HFFc6 (cell line): ENCODE measurements at places on chromosomes 13 and 19. TPM values are rescaled to one million over a fixed set of nuclear protein-coding genes. Genes with fewer than 3 reads are reported as not detected.

DNA sequence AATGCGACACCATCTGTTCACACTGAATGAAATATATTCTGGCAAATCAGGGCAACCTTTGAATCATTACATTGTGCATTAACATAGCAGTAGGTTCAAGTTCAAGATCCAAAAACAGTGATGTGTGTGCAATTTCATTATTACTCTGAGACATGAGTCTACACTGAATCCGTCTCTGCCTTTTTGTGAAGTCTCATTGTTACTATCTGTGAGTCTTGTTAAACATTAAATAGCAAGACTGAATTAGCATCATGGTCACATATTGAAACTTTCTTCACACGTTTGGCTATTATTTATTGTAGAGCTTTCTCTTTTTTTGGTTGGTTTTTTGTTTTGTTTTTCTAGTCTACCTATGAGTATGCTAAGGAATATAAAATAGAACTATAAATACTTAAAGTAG, 117.1 kb upstream of the SLITRK5 start:
- H3K36me3 ChIP-seq: no peaks in the 10 kb centered on the region
- H3K4me1 ChIP-seq: no peaks in the 10 kb centered on the region

DNA sequence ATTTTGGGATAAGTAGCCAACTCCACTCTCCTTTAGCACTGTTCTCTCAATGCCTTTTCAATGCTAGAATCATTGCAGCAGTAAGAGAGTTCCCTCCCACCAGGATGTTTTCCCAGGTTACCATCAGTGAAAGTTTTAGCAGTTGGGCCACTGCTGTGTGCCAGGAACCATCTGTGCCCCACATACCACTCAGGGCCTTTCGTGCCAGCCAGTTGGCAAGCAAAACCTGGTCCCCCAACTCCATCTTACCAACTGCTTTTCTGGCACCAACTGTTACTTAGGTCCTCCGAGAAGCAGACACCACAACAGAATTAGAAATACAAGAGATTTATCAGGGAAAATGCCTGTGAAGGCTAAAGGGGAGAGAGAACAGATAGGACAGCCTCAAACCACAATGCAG, 533.4 kb upstream of the NBEA start:
- no peaks in the 10 kb centered on the region; the same call in none of the 2 replicates for H3K27me3 ChIP-seq
- DNase-seq: no peak
- peaks cover 33% of the 10 kb centered on the region for H3K4me1 ChIP-seq
- H3K27ac ChIP-seq: no peak overlapping the region

- H3K4me3 ChIP-seq: no peak overlapping the region
- no peaks in the 10 kb centered on the region for H3K36me3 ChIP-seq
- DNase-seq: no peak
Measured at GRCh38 chr13:103157434-103158145, 91.4 kb upstream of the SLC10A2 start.

ZNF491 gene
- 1.4 to 2.9 TPM (median 1.8 TPM) in 3 replicates for total RNA-seq

RNF225 gene
- not detected in 3 replicates for total RNA-seq

GRCh38 chr13:75541287-75541686, 3.6 kb upstream of the COMMD6 start:
- no peak overlapping the region for H3K4me3 ChIP-seq
- no peak overlapping the region for H3K27ac ChIP-seq
- peak; percentile 20 for DNase-seq
- peaks cover 51% of the 10 kb centered on the region for H3K4me1 ChIP-seq

DNA sequence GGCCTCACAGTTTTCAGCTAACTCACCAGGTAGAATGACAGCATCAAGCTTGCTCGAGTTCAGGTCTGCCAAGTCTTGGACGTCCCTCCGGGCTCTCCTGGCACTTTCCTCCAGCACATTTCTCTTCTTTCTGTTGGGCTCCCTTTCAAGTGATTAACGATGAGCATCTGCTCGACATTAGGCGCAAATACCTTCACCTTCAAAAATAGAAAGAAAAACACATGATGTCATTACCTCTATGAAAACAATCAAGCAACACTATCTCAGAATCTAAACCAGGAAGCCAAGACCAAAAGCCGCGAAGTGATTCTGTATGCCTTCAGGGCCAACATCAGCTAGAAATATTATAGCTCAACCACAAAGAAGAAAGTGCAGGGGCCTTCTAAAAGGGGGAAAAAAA, 15.4 kb upstream of the CLN5 start:
- H3K27me3 ChIP-seq: peaks cover 19% of the 10 kb centered on the region
- no peaks in the 10 kb centered on the region for H3K36me3 ChIP-seq
- H3K4me1 ChIP-seq: peaks cover 9% of the 10 kb centered on the region
- no peak overlapping the region for H3K27ac ChIP-seq
- DNase-seq: peak; percentile 30

ONECUT3 gene
- total RNA-seq: not detected in 3 replicates

GRCh38 chr13:66205807-66206206, 1024.3 kb downstream of the PCDH9 start:
- H3K4me3 ChIP-seq: no peak overlapping the region
- no peaks in the 10 kb centered on the region for H3K36me3 ChIP-seq
- H3K4me1 ChIP-seq: peaks cover 29% of the 10 kb centered on the region
- DNase-seq: no peak

DNA sequence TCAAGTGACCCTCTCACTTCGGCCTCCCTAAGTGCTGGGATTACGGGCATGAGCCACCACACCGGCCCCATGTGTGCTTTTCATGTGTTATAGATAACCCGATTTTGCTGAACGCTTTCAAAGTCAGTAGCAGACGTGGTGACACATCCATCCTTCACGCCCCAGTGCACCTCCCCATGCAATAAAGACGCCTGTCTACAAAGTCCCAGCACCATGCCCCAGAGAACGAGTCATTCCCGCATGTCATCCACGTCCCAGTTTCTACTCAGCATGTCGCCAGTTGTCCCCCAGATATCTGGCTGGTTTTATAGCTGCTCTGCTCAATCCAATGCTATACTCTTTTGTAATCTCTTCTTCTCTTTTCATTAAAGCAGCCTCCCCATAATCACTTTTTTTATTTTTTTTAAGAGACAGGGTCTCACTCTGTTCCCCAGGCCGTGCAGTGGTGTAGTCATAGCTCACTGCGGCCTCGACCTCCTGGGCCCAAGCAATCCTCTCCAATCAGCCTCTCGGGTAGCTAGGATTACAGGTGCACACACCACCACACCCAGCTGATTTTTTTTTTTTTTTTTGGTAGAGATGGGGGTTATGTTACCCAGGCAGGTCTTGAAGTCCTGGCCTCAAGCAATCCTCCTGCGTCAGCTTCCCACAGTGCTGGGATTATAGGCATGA, 42.5 kb downstream of the DNM2 start:
- H3K36me3 ChIP-seq: peaks cover 31% of the 10 kb centered on the region
- H3K27me3 ChIP-seq: peaks cover 3% of the 10 kb centered on the region
- peak overlapping the region; percentile 74 for H3K27ac ChIP-seq

C19orf73 gene
- total RNA-seq: 0.60 and 0.70 TPM in 2 replicates

GRCh38 chr13:34310539-34310938, 492.6 kb downstream of the RFC3 start:
- 0 out of 2 replicates have a peak, but pooled peaks cover 6% of the 10 kb centered on the region for H3K4me1 ChIP-seq
- no peaks in the 10 kb centered on the region for H3K36me3 ChIP-seq
- no peak overlapping the region for H3K27ac ChIP-seq
- DNase-seq: no peak
- no peak overlapping the region for H3K4me3 ChIP-seq
- H3K27me3 ChIP-seq: peaks cover 3% of the 10 kb centered on the region; the same call in 1 of the 2 replicates

DNA sequence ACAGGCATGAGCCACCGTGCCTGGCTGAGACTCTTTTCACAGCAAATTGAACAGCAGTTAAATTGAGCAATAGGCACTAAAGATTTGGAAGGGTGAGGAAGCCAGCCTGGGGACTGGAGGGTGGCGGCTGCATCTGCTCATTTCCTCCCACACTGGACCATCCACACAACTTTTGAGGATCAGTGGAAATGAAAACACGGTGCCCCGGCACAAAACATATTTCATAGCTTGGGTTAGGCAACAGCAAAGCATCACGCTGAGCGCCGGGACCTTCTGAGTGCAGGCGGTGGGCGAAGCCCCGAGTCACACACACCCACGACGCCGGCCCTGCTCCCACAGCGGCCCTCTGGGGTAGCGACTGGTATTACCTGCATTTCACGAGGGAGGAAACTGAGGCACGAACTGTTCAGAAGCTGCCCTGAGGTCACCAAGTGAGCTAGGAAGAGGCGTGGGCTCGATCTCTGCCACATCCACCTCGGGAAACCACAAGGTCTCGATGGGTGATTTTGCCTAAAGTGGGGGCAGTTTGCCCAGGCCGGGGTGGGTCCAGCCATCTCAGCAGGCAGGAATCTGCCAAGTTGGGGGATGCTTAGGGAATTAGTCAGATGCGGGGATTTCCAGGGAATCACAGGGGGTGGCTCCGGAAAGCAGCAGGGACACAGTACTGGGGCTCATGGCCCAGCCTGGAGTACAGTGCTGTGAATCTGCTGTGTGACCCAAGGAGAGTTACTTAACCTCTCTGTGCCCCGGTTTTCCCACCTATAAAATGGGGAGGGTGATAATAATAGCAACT, 3.5 kb upstream of the SBNO2 start:
- peaks cover 38% of the 10 kb centered on the region for H3K4me1 ChIP-seq
- peak overlapping the region; percentile 99 for H3K27ac ChIP-seq
- peak overlapping the region; percentile 82 for H3K4me3 ChIP-seq
- peaks cover 7% of the 10 kb centered on the region for H3K27me3 ChIP-seq

ZSWIM9 gene
- 5.1 to 7.1 TPM (median 5.8 TPM) in 3 replicates for total RNA-seq

- H3K27ac ChIP-seq: peak within 1 kb of the TSS; percentile 94
- peaks cover 18% of the 10 kb centered on the region for H3K4me1 ChIP-seq
- peaks cover 5% of the 10 kb centered on the region for H3K27me3 ChIP-seq
Measured at GRCh38 chr19:53537521-53538377, at the start of gene ZNF331. Gene ZNF331 (plus strand): TSS chr19:53538145. CDS start chr19:53569377, 31,232 bp downstream.

SERPINE3 gene
- not detected in 3 replicates for total RNA-seq

ZNF888 gene
- total RNA-seq: 1.9 to 3.1 TPM (median 2.5 TPM) in 3 replicates

- no peak overlapping the region for H3K4me3 ChIP-seq
- no peak for DNase-seq
- H3K27me3 ChIP-seq: peaks cover 27% of the 10 kb centered on the region
Measured at GRCh38 chr19:45975306-45976070, 1.8 kb upstream of the NOVA2 start.

- peaks cover 24% of the 10 kb centered on the region for H3K27me3 ChIP-seq
- no peaks in the 10 kb centered on the region; the same call in 1 of the 2 replicates for H3K4me1 ChIP-seq
- peak overlapping the region; percentile 17; the same call in 1 of the 2 replicates for H3K4me3 ChIP-seq
- no peak overlapping the region for H3K27ac ChIP-seq
- no peaks in the 10 kb centered on the region for H3K36me3 ChIP-seq
Measured at GRCh38 chr13:24083722-24084421, 76.6 kb upstream of the SPATA13 start.

- H3K27ac ChIP-seq: no peak overlapping the region
- DNase-seq: no peak
- H3K4me1 ChIP-seq: peaks cover 8% of the 10 kb centered on the region
Measured at GRCh38 chr19:49101160-49101559, 13.0 kb upstream of the LIN7B start.

- H3K36me3 ChIP-seq: no peaks in the 10 kb centered on the region
- H3K4me3 ChIP-seq: no peak within 1 kb of the TSS
- no peak for DNase-seq
- peaks cover 4% of the 10 kb centered on the region for H3K27me3 ChIP-seq
Measured at GRCh38 chr19:46296722-46297461, at the start of gene HIF3A. Gene HIF3A (plus strand): TSS chr19:46297042. CDS start chr19:46297077, 35 bp downstream.

DNA sequence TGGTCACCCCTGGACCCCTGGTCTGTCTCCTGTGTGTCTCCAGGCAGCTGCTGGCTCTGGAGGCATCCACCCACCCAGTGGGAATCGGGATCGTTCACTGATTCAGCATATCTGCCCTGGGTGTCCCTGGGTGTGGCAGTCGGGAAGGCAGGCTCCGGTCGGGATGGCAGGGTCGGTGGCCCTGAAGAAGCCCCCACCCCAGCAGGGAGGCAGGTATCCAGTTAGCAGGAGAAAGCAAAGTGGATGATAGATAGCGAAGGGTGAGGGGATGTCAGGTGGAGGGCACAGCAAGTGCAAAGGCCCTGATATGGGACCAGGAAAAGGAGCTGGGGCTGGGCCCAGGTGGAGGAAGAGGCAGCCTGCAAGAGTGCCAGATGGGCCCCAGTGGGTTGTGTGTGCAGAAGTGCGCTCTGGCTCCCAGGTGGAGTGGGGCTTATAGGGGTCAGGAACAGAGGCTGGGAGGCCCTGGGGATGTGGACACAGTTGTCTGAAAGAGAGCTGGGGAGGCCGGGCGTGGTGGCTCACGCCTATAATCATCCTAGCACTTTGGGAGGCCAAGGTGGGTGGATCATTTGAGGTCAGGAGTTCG, 2.3 kb downstream of the SSBP4 start:
- no peaks in the 10 kb centered on the region for H3K36me3 ChIP-seq
- H3K4me3 ChIP-seq: peak overlapping the region; percentile 96
- no peak for DNase-seq
- H3K4me1 ChIP-seq: peaks cover 72% of the 10 kb centered on the region
- peaks cover 4% of the 10 kb centered on the region for H3K27me3 ChIP-seq
- H3K27ac ChIP-seq: peak overlapping the region; percentile 65

ZSWIM4 gene
- total RNA-seq: 5.6 to 5.9 TPM (median 5.8 TPM) in 3 replicates

FFAR3 gene
- not detected in 3 replicates for total RNA-seq

SHISA2 gene
- not detected in 2 replicates for total RNA-seq

DNA sequence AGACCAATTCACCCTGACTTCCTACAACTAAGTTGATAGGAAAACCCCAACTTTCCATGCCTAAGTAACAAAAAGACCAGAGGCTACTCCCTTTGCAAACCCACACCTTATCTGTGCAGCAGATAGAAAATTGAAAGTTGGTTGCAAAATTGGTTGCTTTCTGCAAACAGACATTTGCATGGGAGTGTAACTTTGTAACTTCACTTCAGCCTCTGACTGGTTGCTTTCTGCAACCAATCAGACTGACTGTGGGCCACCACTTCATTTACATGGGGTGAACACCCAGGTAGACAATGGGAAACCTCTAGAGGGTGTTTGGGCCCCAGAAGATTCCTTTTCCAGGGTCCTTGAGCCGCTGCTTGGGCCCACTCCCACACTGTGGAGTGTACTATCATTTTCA, 9.8 kb downstream of the TEX30 start:
- no peaks in the 10 kb centered on the region for H3K27me3 ChIP-seq
- no peak overlapping the region for H3K4me3 ChIP-seq
- no peak for DNase-seq
- no peak overlapping the region for H3K27ac ChIP-seq
- no peaks in the 10 kb centered on the region for H3K4me1 ChIP-seq

GRCh38 chr13:101695870-101696516, 243.5 kb downstream of the ITGBL1 start:
- DNase-seq: no peak
- no peak overlapping the region for H3K27ac ChIP-seq
- H3K4me3 ChIP-seq: no peak overlapping the region
- H3K27me3 ChIP-seq: peaks cover 5% of the 10 kb centered on the region
- peaks cover 51% of the 10 kb centered on the region for H3K36me3 ChIP-seq

DNA sequence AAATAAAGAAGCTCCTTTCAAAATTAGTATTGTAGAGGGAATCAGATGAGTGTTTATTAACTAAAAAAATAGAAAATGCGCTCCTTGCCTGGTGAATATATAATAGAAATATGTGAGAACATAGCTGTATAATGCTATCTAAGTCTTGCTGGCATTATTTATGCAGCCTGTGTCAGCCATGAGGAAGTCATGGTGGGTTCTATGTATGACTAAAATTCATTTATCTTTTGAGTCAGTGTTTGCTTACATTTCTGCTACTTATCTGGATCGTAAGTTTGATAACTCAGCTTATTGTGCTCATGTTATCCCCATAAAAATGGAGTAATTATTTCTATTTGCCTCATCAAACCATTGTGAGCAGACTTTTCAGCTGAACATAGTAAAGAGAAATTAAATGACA, 449.3 kb downstream of the OXGR1 start:
- H3K36me3 ChIP-seq: no peaks in the 10 kb centered on the region
- no peak overlapping the region for H3K27ac ChIP-seq
- H3K4me3 ChIP-seq: no peak overlapping the region
- no peak for DNase-seq
- no peaks in the 10 kb centered on the region for H3K27me3 ChIP-seq

FGF9 gene
- total RNA-seq: not detected in 3 replicates
